ENCODE measurements at places on chromosomes 7 and 10.

DNA sequence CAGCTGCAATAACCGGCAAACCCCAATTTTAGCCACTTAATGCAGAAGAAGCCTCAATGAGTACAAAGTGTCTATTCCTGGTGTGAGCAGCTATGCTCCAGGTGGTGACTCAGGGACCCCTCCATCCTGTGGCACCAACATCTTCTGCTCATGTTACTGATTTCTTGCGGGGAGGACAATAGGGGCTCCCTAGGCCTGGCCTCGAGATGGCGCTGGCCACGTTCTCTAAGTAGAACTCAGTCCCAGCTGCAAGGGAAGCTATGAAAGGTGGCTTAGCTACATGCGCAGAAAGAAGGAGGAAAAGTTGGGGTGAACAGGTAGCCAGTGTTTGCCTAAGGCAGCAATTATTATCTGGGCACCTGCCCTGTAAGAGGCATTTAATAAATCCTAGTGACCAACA is 6.6 kb downstream of the GJD4 start:
- H3K4me3 ChIP-seq, result no peak overlapping the region
- DNase-seq, result no peak
- H3K27ac ChIP-seq, result no peak overlapping the region
- peaks cover 5% of the 10 kb centered on the region for H3K4me1 ChIP-seq
- no peaks in the 10 kb centered on the region for H3K36me3 ChIP-seq

- H3K27me3 ChIP-seq, result no peaks in the 10 kb centered on the region
- DNase-seq, result no peak
- no peaks in the 10 kb centered on the region for H3K36me3 ChIP-seq
- no peak overlapping the region for H3K4me3 ChIP-seq
- H3K4me1 ChIP-seq, result no peaks in the 10 kb centered on the region
Measured at GRCh38 chr7:33495207-33495606, 365.8 kb downstream of the BBS9 start.

DNA sequence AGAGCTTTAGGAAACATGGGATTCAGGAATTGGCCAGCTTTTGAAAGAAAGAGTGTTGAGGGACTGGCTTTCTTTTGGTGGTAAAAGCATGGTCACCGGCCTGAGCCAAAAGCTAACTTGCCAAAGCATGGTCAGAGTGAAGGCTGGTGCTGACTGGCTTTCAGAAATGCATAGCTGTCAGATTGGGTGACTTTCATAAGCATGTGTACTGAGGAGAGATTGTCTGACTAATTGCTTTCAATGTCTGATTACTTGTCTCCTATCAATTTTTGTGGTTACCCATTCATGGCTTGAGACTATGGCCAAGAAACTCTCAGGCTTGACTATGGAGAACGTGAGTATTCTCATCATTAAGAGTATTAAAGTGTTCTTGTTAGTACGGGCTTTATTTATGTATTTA is 28.2 kb downstream of the ZNF25 start:
- no peak overlapping the region for H3K4me3 ChIP-seq
- DNase-seq, result no peak
- peaks cover 29% of the 10 kb centered on the region for H3K36me3 ChIP-seq

DNA sequence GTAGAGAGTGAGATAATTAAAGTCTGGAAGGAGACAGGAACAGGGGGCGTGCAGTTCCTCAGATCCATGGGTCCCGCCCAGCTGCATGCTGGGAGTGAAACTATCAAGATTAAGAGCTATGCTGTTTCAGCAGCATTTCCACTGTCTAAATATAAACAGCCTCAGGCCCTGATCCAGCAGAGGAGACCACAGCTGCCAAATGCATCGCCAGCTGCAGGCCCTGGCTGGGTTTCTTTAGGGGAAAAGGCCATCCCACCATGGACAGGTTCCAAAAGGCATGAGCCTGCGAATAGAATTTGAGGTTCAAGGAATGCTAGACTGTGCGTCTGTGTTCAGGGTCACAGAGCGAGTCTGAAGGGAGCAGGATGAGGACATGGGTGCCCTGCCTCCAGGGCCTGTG is 411.4 kb downstream of the PAXIP1 start:
- H3K36me3 ChIP-seq, result no peaks in the 10 kb centered on the region
- H3K4me1 ChIP-seq, result no peaks in the 10 kb centered on the region
- H3K27ac ChIP-seq, result no peak overlapping the region
- no peak overlapping the region for H3K4me3 ChIP-seq
- H3K27me3 ChIP-seq, result no peaks in the 10 kb centered on the region

DNA sequence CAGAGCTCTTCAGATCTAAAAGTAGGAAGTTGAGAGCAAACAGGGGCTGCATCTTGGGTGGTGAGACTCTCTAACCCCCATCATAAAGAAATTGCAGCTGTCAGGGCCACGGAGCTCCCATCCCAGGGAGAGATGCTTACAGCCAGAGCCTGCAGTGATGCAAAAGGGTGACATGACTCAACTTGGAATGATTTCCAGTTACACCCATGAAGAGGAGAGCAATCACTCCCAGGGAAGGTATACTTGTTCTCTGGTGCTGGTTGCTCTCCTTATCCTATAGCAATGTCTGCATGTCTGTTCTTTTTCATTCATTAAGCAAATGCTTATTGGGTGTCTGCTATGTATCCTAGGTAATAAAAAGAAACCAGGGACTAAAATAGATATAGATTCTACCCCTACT is 228.0 kb downstream of the RAB11FIP2 start:
- no peaks in the 10 kb centered on the region for H3K4me1 ChIP-seq
- H3K27ac ChIP-seq, result no peak overlapping the region
- peaks cover 2% of the 10 kb centered on the region for H3K27me3 ChIP-seq
- H3K36me3 ChIP-seq, result no peaks in the 10 kb centered on the region

DNA sequence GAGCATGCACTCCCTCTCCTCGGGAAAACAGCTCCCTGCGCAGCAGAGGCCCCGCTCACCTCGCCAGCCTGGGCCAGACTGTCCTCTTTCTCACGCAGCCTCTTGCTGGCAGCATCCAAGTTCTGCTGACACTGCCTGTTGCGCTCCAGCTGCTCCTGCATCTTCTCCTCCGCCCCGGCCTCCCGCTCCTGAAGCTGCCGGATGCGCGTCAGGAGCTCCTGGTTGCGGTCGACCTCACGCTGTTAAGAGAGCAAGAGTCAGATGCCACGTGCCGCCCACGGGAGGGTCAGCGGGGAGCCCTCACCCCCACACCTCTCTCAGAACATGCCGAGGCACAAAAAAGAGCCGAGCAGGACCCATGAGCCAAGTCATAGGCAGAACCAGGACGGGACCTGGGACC is 10.2 kb downstream of the MAD1L1 start:
- no peak for DNase-seq
- no peaks in the 10 kb centered on the region for H3K27me3 ChIP-seq
- H3K4me1 ChIP-seq, result no peaks in the 10 kb centered on the region
- H3K27ac ChIP-seq, result no peak overlapping the region
- no peak overlapping the region for H3K4me3 ChIP-seq

DNA sequence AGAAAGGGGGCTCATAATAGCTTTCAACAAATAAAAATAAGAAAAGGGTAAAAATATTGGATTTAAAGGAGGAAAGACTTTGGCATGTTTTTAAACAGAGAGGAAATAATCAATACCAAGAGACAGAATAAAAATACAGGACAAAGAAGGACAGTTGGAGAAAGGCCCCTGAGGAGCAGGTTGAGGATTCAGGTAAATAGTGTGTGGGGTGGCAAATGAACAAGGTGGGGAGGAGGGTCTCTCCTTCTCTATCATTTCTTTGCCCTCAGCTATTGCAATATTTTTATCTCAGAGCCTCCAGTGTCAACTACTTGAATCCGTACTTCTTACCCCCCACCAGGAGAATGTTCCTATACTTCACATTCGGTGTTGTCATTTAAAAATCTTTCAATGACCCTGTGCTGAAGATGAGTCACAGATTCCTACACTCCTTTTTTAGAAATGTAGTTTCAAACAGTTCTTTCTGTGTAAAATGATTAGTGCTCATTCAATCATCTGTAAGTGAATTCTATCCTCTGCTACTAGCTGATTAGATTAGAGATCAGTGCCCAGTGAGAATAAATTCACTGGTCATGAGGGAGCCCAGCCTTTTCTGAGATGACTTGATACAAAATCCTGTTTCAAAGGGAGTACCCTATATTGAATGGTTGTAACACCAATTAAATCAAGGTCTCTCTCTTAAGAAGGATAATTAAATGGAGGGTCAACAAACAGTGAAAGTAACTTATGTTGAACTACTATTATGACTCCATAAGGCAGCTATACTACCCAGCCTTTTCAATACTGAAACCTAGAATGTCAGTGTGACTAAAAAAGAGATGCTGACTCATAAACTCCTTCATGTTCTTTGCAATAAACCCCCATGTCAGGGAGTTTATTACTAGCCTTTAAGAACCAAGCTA is 50.4 kb upstream of the WNT16 start:
- no peak overlapping the region for H3K4me3 ChIP-seq
- peaks cover 6% of the 10 kb centered on the region for H3K27me3 ChIP-seq
- no peak overlapping the region for H3K27ac ChIP-seq
- peaks cover 12% of the 10 kb centered on the region for H3K4me1 ChIP-seq

- no peaks in the 10 kb centered on the region for H3K36me3 ChIP-seq
- H3K4me3 ChIP-seq, result no peak overlapping the region
- DNase-seq, result no peak
- no peak overlapping the region for H3K27ac ChIP-seq
Measured at GRCh38 chr7:157702311-157703023, 365.7 kb downstream of the DNAJB6 start.

- no peaks in the 10 kb centered on the region for H3K4me1 ChIP-seq
- no peak overlapping the region for H3K27ac ChIP-seq
- DNase-seq, result no peak
- no peak overlapping the region for H3K4me3 ChIP-seq
- no peaks in the 10 kb centered on the region for H3K36me3 ChIP-seq
- peaks cover 34% of the 10 kb centered on the region for H3K27me3 ChIP-seq
Measured at GRCh38 chr10:91702620-91703019, 69.7 kb upstream of the PPP1R3C start.

DNA sequence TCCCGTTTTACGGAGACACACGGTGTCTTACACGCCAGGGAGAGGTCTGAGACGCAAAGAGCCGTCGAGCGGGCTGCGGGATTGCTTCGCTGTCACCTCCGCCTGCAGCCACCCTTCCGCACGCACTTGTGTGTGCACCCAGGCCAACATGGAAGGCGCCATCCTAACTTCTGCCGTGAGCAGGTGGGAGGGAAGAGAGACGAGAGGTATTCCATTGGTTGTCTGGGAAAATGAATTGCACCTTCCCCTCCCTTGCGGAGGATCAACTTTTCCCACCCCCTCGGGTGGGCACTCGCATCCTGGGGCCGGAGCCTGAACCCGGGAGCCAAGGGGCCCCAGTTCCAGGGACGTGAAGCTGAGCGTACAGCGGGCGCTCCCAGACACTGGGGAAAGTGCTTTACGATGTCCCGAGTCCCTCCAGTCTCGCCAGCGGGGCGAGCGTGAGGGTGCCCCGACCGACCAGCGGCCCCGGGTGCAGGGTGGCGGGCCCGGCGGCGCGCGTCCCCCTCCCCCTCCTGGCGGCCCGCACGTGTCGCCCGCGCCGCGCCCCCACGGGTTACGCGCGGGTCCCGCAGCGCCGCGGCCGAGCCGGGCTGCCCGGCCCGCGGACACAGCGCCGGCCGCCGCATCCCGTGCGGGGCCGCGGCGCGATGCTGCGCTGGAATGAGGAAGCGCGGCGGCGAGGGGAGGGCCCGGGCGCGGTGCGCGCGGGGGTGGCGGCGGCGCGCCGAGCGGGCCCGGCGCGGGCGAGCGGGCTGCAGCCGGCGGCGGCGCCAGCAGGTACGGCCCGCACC is 984 bp upstream of the IKZF1 start:
- no peak for DNase-seq
- H3K4me3 ChIP-seq, result peak overlapping the region; percentile 75
- peaks cover 41% of the 10 kb centered on the region for H3K36me3 ChIP-seq
- peaks cover 5% of the 10 kb centered on the region for H3K27me3 ChIP-seq
- H3K27ac ChIP-seq, result peak overlapping the region; percentile 81

DNA sequence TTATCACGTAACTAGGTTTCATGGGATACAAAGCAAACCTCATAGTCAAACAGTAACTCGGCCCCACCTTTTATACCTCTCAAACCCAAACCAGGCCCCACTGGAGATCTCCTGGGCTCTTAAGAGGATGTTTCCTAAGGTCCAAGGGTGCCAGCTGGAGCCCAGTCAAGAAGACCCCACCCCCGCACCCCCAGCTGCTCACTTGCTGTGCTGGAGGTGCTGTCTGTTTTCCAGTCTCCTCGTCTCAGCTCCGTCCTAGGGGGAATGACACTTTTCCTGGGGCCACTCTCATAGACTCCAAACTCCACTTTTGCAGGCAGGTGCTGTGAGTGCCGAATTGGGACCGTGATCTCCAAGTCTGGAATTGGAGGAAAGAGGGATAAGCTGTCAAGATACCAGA is 22.7 kb upstream of the TM9SF3 start:
- H3K36me3 ChIP-seq, result no peaks in the 10 kb centered on the region
- H3K27me3 ChIP-seq, result peaks cover 8% of the 10 kb centered on the region
- DNase-seq, result no peak
- no peak overlapping the region for H3K27ac ChIP-seq

DNA sequence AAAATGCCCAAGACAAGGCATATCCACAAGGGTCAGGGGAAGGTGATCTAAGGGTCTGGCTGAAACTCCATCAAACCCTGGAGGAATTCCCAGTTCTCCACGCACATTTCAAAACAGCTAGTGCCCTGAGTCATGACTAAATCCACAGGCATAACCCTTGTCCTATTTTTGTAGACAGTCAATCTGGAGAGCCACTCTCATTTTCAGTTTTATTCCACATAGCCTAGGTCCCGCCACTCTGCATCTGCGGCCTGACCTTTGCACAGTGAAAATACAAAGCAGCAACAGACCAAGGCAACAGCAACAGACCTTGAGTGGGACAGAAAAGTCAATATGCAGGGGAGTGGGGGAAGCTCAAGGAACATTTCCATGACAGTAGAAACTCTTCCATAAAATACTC is 201.4 kb upstream of the NPVF start:
- no peaks in the 10 kb centered on the region for H3K4me1 ChIP-seq
- no peak for DNase-seq
- no peaks in the 10 kb centered on the region for H3K36me3 ChIP-seq
- no peak overlapping the region for H3K4me3 ChIP-seq

DNA sequence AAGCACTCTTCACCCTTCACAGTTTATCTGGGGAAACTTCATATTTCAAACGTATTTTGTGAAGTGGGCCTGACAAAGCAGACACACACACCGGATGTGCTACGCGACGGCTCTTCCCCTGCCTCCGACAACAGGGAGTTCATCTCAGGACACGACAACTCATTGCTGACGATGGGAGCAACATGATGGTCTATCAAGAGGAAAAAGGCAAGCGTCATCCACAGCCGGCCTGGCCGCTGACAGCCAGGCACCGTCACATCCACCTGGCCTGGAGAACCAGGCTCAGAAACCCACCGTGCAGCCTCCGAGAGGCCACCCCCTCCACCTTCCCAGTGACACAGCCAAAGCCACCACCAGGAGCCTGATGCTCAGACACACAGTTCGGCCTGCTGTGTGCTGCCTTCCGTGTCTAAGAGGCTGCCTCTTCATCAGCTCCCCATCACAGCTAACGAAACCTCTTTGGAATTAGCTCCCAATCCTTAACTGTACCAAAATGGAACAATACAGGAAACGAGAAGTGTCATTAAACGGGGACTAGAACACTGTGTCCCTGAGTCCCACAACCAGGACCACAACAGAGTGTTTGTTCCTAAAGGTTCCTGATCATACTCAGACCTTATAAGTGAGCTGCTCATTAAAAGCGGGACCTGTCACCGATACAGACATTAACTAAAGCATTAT is 76.7 kb downstream of the SFMBT2 start:
- peaks cover 20% of the 10 kb centered on the region for H3K4me1 ChIP-seq
- no peak overlapping the region for H3K27ac ChIP-seq
- no peaks in the 10 kb centered on the region for H3K27me3 ChIP-seq
- no peak overlapping the region for H3K4me3 ChIP-seq

Data from T-helper 2 cell treated with Interferon-gamma antibody and Interleukin-4, amounts not matched to agents 5 μg/mL and 100 μg/mL, for 36 hours (primary cell).